ENCODE measurements at places on chromosomes 12 and 14.
A peak's percentile ranks its signal among the peaks of the same experiment; 100 is the strongest.

DNA sequence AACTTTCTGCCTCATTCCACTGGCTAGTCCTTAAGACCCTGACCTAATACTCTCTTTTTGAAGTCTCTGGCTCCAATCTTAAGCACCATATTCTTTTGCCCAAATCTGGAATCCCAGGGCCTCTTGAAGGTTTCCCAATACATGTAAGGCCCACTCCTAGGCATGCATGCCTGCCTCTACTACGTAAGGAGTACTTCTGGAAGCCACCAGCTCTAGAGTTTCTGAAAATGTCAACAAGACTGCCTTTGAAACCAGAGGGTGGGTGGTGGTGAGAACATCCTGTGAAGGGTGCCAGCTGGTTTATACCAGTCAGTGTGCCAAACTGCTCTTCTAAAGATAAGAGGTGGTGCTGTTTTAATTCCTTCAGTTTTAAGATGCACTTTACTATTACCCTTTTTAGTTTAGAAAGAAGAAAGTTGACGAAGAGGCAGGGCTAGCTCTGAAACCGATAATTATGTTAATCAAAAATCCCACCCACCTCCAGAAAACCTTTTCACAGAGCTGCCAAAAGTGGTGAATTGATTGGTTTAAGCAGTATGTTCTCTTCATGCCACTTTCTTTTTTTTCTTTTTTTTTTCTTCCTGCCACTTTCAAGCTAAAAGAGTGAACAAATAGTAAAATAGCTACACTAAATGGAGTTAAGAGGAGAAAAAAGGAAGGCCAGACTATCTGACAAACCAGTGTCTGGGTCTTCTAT is 8.7 kb upstream of the WDR89 start:
- no peak for DNase-seq

DNA sequence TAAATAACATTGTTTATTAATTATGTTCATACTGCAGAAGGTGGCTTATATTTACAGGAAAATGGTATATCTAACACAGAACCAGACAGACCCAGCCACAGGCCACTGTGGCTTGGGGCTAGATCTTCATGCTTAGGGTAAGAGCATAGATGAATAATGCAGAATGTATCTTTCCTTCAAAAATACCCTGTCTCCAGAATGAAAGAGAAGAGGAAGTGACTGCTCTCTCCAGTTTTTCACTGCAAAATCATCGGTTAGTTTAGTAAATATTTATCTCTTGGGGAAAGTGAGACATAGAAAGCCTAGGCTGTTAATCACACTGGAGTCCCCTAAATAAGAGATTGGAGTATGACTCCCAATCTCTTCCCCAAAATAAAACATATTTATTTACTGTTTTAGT is 453.7 kb downstream of the NAV3 start:
- DNase-seq = no peak

- no peak for DNase-seq
These were observed 124.4 kb downstream of the RIMBP2 start for GRCh38 chr12:130591736-130592135.

DNA sequence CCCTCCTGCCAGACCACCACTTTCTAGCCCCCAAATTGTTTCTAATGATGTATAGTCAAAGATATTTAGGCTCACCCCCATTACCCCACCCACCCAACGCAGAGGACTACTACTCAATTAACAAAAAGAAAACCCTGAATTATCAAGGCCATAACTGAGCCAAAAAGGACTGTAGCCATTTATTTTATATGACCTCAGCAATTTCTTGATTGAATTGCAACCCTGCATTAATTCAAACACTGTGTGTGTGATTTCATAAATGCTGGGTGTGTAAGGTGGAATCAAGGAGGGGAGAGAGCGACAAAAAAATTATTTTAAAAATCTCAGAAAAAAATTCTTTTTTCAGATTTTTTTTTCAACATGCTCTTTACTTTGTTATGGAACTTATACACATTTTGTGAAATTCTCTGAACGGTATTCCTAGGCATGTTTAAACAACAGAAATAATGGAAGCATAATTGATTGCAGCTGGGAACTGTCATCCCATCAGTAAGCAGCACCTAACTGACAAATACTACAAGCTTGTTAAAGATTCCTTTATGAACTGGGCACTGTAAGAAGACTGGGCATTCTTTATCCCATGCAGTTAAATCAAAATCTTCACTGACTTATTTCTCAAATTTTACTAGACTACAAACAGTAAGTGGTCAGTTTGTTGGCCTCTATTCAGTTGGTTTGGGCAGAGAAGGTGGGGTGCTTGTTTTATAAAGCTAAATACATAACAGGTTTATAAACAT is 179.1 kb downstream of the SOX5 start:
- no peak for DNase-seq

DNA sequence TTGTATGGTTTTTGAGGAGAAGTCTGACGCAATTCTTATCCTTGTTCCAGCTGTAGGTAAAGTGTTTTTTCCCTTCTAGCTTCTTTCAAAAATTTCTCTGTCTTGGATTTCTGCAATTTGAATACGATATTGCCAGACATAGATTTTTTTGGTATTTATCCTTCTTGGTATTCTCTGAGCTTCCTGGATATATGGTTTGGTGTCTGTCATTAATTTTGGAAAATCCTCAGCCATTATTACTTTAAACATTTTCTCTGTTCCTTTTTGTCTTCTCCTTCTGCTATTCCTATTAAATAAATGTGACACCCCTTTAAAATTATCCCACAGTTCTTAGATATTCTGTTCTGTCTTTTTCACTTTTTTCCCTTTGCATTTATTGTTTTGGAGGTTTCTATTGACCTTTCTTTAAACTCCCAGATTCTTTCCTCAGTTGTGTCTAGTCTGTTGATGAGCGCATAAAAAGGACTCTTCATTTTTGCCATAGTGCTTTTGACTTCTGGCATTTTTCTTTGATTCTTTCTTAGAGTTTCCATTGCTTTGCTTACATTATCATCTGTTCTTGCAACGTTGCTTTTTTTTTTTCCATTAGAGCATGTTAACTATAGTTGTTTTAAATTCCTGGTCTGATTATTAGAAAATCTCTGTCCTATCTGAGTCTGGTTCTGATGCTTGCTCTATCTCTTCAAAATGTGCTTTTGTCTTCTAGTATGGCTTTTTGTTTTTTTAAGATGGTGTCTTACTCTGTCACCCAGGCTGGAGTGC is 129.1 kb downstream of the MSRB3 start:
- no peak for DNase-seq

DNA sequence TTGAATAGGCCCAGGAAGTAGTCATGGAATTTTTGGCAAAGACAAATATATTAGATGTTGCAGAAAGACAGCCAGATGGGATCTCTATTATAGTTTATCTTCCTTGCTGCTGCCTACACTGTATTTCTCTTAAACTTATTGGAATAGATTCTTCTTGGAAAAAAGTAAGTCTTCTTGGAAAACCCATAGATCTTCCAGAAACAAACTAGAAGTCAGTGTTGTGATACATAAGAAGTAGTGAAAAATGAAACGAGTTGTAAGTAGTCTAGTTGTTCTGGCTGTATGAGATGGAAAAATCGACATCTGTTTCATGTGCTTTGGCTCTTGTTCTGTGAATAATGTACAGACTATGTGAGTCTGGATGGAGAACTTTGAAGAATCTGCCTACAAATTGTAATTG is 29.0 kb downstream of the GLIPR1L2 start:
- no peak for DNase-seq

- no peak for DNase-seq
These were observed 23.6 kb downstream of the PLEKHH1 start for GRCh38 chr14:67556671-67557070.

DNA sequence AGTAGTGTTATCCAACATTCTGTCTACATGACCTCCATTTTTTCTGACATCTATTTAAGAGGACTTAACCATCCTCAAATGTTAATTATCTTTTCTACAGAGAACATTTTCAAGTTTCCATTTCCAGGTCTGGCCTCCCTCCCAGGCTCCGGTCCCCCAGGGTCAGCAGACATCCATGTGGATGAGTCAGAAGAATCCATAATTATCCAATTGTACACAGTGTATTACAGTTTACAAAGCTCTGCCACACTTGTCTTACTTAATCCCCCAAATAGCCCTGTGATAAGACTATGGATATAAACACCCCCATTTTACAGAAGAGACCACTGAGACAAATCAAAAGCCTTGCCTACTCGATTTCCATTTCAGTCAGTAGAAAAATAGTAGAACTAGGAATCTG is 65.0 kb downstream of the SLC8A3 start:
- no peak for DNase-seq

- no peak for DNase-seq
These were observed 62.7 kb downstream of the KIF26A start for GRCh38 chr14:104201063-104201462.

DNA sequence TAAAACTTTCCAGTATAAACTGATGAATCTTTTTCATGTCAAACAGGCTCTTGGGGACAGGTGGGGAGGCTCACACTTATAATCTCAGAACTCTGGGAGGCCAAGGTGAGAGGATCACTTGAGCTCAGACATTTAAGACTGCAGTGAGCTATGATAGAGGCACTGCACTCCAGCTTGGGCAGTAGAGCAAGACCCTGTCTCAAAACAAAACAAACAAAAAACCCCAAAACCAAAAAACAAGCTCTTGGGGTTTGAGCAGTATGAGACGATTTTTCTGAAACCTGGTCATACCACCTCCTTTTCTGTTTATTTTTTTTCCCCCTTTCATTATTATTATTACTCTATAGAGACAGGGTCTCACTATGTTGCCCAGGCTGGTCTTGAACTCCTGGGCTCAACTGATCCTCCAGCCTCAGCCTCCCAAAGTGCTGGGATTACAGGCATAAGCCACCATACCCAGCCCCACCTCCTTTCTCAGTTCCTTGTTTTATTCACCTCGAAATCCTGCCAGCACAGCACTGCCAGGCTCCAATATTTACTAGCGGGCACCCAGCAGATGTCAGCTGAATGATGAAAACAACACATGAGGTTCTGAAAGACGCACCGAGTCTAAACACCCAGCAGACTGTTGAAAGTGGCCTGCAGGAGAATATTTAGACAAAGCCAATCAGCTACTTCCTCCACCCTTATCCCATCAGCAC is 19.5 kb upstream of the CDK17 start:
- DNase-seq = no peak

DNA sequence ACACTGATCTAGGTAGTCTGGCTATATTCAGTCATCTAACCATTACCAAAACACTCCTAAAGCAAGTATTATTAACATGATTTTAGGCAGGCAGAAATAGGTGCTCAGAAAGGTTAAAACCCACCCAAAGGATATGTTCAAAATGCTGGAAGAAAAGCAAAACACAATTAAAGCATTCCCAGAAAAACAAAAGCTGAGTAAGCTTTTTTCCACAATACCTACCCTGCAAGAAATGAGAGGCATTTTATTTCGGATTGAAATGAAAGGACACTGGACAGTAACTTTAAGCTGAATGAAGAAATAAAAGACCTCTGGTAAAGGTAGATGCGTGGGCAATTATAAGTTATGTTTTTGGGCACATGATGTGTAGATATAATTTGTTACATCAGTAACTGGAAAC is 8.2 kb downstream of the SERPINA6 start:
- no peak for DNase-seq

GRCh38 chr12:75086091-75087038 is 123.3 kb downstream of the KCNC2 start:
- peak; percentile 61 for DNase-seq

Data from amniotic stem cell (primary cell).